ENCODE measurements at places on chromosomes 2 and 18.

DNA sequence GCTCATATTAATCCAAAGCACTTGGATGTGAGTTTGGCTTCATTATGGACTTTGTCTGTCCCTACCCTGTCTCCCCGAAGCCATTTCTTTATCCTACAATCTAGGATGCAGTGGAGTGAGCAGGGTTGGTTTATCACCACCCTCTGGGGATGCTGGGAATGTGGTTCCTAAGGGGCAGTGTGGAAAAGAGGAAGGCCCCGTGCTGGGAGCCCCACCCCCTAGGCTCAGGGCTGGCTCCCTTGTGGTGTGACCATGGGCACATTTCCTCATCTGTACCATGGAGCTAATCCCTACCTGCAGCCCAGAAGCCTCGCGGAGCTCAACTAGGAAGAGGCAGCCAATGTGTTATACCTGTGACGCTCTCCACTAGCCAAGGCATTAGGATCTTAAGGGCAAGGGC, 92.5 kb downstream of the TGOLN2 start:
- no peak for DNase-seq

DNA sequence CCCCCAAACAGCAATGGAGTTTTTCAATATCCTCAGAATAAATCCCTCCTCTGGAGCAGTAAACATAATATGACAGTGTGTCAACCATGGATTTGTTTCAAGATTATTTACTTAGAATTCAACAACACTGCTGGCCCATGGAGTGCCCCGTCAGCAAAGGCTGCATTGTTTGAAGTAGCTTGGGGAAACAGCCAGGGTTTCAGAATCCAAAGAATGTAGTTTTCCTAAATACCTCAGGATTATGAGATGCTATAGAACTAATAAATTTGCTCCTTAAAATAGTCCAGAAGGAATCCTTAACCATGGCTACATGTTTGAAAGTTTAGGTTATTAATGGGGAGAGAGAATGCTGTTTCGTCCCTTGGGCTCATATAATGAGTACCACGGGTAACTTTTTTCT, 13.1 kb upstream of the CETN1 start:
- DNase-seq = no peak

GRCh38 chr2:117818921-117819320, 4.4 kb downstream of the DDX18 start:
- no peak for DNase-seq

- DNase-seq = no peak
Measured at GRCh38 chr2:178426388-178426787, 24.6 kb downstream of the PRKRA start.

DNA sequence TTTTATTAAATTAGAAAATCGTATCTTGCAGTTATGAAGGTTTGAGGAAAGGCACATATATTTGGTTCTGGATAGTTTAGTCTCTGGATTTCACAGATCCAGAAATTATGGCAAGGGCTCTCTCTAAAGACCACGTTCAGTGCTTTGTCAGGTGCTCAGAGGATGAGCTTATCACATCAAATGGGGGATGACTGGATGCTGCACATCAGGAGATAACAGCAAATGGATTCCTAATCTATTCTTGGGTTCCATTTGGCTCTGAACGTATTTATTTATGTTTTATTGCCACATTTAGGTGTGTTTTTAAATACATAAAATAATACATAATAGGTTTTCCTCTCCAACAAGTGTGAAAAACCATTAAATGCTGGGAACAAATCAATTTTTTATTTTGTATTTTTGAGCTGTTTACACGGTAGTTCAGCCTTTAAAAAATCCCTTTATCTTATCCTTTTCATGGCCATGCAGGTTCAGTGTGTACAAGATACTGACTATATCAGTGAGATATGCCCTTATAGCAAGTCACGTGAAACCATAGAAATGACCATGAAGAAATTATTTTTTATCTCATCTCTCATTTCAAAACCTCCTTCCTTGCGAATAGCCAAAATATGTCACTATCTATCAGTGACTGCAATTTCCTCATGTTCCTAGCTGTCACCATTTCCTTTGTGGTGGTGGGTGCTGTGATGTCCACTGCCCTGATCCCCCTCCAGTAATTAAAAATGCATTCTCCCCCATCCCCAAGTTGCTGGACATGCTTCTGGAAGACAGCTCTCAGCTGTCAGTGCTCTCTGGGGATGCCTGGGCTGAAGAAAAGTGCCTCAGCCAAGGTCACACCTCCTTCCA, 25.9 kb upstream of the CXCR4 start:
- no peak for DNase-seq

DNA sequence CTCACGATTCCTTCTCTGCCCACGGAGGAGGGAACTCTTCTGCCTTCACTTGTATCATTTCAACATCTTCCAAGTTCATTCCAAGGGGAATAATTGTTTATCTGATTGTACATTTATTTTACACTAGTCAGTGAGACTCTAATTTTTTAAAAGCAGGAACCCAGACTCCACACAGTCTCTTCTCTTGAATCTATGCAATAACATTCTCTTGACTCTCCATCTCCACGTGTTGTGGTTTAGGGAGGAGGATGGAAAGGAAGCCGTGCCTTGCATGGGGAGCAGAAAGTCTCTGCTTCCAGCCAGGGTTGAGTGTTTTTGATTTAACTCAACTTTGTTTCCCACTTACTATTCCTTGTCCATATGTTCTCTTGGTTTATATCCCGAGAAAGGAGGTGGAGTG, 131.1 kb upstream of the RIOK3 start:
- DNase-seq = no peak

- no peak for DNase-seq
Measured at GRCh38 chr2:58922245-58922644, 681.1 kb upstream of the FANCL start.

Measured in GOT3 (cell line).